ENCODE measurements at places on chromosomes 4 and X.

DNA sequence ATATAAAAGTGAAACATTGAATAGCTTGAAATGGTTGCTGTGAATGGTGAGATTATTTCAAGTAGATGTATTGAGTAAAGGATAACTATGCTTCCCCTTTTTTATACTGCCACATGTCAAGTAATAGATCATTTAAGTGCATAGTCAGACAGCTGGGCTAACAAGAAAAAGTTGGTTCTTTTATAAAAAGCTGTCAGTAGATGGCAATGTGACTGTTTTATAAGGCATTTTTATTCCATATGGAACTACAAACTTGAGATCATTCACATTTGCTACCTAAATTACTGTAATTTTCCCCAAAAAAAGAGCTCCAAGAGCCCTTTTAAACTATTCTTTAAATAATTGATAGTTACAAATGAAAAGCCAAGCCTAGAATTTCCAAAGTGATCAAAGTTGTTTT lies 831.0 kb downstream of the C4orf33 start:
- DNase-seq: no peak

DNA sequence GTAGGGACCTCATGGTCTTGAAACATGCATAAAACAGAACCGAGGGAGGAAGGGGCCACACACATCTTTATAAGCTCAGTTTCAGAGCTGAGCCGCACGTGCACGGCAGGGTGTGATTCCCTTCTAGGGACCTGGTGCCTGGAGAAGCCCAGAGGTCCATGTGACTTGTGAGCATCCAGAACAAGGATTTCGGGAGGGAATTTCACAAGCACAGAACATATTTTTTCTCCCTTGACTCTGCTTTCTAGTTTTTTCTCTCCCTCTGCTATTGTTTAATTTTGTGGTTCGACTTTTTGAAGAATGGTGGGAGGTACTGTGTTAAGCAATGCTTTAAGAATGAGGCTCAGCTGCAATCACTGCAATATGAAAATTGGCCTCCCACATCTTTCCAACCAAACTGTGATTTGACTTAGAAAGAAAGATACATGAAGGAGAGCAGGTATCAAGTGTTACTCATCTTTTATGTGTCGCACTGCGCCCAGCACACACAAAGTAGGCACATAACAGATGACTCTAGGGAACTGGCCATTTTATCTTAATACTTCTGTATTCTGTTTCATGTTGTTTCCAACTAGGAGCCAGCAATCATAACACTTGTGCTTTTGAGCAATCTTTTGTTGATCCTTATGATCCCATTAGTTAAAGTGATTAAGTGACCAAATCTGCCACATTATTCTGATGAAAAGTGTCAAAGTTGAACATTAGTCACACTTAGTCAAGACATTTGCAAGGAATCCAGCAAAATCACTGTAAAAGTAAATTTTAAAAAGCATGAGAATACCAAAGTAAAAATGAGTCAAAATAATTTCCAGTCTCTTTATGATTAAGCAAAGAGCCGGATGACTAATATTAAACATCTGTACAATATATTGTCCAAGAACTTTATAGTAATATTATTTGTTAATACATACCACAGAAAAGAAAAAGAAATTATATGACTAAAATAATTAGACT lies 86.4 kb downstream of the SHISA3 start:
- DNase-seq: no peak

- no peak for DNase-seq
Observed at GRCh38 chrX:16112428-16112827, 10.9 kb upstream of the GRPR start.

DNA sequence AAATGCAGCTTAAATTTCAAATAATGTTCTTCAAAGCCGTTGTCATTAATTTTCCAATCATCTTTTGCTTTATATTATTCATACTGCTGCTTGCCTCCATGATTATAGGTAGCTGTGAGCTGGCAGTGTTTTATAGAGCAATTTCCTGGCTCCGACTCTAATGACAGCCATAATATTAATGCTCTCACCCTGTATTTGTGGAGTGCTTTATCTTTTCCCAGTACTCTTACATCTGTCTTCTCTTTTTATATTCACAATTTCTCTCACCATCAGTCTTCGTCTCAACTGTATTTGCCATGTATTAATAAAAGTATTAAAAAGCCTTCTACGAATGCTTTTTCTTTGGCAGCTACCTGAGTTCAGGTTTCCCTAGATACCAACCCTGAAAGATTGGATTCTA lies 21.0 kb downstream of the ATXN3L start:
- no peak for DNase-seq

GRCh38 chrX:63402106-63402505 lies 51.0 kb upstream of the SPIN4 start:
- DNase-seq: no peak

- DNase-seq: no peak
Observed at GRCh38 chr4:151548708-151549107, 139.7 kb downstream of the FHIP1A start.

- DNase-seq: no peak
Observed at GRCh38 chr4:182724414-182724813, 192.8 kb downstream of the DCTD start.

- DNase-seq: no peak
Observed at GRCh38 chr4:152990471-152991131, 54.5 kb downstream of the FHDC1 start.

DNA sequence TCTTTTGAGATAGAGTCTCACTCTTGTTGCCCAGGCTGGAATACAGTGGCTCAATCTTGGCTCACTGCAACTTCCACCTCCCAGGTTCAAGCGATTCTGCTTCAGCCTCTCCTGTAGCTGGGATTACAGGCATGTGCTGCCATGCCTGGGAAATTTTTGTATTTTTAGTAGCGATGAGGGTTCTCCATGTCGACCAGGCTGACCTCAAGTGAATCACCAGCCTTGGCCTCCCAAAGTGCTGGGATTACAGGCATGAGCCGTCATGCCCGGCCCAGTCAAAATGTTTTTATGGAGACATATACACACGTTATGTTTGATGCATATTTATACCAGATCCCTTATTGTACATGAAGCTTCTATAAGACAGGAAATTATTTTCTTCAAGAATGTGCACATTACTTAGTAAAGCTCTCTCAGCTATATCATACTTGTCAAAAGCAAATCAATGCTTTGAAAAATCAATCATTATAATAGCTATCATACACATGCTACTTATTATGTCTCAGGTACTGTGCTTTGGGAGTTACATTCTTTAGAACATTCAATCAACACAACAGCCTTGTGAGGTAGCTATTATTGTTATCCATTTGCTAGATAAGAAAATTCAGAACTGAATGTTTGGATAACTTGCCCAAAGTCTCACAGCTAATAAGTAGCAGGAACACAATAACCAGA lies 269.2 kb downstream of the FSTL5 start:
- DNase-seq: no peak

DNA sequence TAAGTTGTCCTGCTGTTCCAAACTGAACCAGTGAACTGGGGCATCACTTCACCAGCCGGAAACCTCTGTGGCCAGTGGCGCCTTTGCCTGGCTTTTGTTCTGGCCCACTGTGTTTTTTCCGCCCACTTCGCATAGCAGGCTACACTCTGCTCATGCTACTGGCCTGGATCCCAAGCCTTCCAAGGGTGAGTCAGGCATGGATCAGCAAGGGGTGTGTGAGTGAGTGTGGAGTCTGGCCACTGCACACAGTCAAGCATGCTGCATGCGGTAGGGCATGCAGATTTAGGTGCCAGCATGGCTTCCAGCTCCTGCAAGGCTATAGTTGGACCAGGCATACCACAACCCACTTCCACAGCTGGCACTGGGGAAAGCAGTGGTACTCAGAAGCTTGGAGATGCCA lies 1967.9 kb downstream of the C4orf33 start:
- no peak for DNase-seq

- no peak for DNase-seq
Observed at GRCh38 chr4:160570271-160570670, 1467.4 kb downstream of the RAPGEF2 start.

- no peak for DNase-seq
Observed at GRCh38 chrX:106286053-106286650, 118.0 kb downstream of the PWWP3B start.

GRCh38 chr4:71243091-71243833 lies 95.6 kb upstream of the SLC4A4 start:
- no peak for DNase-seq

- no peak for DNase-seq
Observed at GRCh38 chr4:159229164-159229563, 126.3 kb downstream of the RAPGEF2 start.

DNA sequence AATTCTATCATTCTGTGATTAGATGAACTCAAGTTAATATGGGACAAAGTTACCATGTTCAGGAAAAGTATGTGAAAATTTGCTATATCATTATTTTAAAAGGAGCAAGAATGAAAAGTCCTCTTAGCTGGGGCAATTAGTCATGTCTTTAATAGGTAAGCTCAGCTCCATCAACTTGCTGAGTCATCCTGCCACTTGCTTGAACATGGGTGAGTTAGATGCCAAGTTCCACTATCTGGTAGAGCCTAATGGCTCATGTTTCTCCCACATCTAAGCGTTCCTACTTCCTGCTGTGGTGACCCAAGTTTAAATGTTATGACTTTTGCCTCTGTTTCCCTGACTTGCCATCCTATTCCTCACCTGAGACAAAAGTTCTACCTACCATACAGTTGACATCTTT lies 276.8 kb downstream of the ZNF674 start:
- peak; percentile 7 for DNase-seq

DNA sequence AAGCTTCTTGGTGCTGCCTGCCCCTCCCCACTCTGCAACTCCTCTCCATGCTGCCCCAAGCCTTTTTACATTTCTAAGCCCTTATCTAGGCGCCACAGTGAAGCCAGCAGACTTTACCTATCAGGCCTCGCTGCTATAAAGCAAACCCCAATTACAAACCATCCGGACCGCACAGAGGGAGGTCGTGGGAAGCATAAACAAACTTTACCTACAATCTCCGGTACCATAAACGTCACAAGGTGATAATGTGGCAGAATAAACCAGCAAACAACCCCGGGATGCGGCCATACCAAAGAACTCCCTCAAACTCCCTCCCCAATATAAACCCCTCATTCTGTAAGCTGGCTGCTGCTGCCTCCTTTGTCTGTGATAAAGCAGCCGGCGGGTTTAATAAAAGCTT lies 54.0 kb upstream of the ZCCHC13 start:
- no peak for DNase-seq

DNA sequence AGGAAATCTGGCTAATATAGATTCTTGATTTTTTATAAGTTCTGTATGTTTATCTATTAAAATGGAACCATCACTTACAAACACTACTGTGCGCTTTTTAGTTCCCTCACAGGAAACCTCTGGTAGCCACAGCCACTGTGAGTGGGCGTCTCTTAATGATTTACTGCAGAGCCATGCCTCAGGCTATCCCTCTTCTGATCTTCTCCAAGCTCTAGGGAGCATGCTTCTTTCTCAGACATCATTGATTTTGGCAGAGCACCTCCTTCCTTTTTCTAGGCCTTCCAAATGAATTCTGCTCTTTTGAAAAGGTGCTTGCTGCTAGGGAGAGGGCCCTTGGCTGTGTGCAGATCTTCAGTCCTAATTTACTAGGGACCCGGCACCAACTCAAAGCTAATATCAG lies 61.1 kb upstream of the STS start:
- peak; percentile 11 for DNase-seq
